ENCODE measurements at places on chromosomes 5 and 9.

DNA sequence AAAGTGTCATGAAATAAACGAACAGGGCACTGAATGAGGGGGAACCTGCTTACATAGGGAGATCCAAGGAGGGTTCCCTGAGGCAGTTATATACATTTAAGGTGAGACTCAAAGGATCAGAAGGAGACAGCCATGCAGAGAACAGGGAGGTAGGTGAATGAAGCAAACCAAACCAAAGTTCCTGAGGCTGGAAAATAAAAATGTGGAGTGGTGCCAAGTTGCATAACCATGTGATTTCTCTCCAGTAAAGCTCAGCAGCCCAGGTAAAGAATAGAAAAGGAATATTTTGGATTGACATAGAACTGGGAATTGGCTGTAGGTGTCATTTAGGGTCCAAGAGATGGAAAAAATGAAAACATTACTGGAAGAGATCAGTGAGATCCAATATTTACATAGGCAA is 110.7 kb downstream of the CAAP1 start:
- DNase-seq: peak; percentile 24

DNA sequence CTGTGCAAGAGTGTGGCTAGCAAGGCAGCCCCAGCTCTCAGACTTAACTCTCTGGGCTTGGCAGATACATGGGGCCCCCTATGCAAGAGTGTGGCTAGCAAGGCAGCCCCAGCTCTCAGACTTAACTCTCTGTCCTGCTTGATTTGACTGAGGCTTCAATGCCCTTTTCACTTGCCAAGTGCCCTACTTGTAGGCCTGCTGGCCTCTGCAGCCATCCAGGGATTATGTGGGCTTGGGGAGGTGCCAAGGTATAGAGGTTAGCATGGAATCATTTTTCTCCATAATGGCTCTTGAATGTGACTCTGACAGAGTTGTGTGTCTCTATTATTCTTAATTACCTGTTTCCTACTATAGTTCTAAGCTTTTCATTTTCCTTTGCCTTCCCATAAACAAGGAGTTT is 115.5 kb upstream of the RUSC2 start:
- DNase-seq: no peak

DNA sequence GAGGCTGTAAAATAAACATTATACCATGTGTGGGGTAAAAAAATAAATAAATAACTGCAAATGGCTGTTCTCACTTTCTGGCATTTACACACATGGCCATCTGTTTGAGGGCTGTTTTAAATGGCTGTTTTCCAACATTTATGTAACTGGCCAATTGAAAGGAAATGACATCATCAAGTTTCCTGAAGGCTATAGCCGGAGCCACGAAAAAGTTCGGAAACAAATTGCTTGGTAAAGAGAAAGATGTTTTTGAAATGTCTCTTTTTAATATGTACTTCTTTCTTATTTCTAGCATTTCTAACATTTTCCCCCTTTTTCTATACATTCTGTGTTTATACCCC is 95.4 kb upstream of the DAB2 start:
- no peak for DNase-seq

DNA sequence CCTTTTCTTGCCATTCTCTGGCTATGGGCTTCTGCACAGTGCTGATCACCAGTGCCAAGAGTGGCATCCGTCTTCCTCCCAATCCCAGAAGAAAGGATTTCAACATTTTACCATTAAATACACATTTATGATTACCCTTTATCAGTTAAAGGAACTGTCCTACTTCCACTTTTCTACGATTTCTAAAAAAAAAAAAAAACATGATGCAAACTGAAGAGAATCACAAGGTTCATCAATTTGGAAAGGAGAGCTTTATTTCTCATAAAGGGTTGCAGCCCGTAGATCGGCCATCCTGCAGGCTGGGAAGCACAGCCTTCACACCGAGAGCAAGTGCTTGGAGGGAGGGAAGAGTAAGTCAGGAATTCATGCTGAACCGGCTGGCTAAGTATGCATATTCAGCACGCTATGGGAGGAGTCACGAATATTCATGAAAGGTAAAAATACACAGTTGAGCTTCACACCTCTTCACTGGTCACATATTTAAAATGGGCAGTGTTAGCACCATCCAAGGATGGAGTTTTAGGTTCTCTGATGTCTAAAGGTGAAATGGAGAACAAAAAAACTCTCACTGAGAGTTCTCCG is 52.5 kb upstream of the SEMA4D start:
- no peak for DNase-seq

GRCh38 chr5:72166070-72166979 is 59.0 kb downstream of the MAP1B start:
- peak; percentile 97 for DNase-seq

GRCh38 chr9:7534211-7534935 is 265.2 kb downstream of the DMAC1 start:
- DNase-seq: no peak

GRCh38 chr5:9405196-9405754 is 140.6 kb downstream of the SEMA5A start:
- no peak for DNase-seq

DNA sequence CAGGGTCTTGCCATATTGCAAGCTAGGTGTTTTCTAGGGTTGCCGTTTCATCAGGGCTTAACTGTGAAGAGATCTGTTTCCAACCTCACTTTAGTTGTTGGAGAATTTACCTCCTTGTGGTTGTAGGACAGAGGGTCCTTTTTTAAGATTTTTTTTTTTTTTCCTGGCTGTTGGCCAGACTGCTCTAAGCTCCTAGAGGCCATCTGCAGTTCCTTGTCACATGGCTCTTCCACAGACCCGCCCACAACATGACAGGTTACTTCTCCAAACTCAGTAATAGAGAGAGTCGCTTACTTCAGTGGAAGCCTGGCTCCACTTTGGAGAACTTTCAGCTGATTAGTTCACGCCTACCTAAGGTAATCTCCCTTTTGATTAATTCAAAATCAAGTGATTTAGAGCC is 543.7 kb downstream of the DMRTA1 start:
- no peak for DNase-seq

- DNase-seq: no peak
Measured at GRCh38 chr5:43592363-43592762, 10.6 kb upstream of the NNT start.

GRCh38 chr5:112929336-112930081 is 7.5 kb upstream of the REEP5 start:
- DNase-seq: peak; percentile 14

DNA sequence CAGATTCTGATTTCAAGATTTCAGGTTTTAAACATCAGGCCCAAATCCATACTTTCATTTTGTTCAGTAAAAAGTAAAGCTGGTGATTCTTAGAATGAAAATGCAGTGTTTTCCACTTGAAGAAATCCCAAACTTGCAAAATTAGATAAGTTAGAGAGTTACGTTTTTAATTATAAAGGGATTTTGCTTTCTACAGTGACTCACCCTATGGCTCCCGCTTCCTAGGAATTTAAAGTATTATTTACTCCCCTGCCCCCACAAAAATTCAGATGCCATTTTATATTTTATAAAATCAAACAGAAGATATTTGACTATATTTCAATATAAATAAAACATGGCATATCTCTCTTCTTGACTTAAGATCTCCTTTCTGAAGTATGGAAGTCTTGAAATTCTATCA is 402.9 kb downstream of the ZSWIM6 start:
- no peak for DNase-seq

DNA sequence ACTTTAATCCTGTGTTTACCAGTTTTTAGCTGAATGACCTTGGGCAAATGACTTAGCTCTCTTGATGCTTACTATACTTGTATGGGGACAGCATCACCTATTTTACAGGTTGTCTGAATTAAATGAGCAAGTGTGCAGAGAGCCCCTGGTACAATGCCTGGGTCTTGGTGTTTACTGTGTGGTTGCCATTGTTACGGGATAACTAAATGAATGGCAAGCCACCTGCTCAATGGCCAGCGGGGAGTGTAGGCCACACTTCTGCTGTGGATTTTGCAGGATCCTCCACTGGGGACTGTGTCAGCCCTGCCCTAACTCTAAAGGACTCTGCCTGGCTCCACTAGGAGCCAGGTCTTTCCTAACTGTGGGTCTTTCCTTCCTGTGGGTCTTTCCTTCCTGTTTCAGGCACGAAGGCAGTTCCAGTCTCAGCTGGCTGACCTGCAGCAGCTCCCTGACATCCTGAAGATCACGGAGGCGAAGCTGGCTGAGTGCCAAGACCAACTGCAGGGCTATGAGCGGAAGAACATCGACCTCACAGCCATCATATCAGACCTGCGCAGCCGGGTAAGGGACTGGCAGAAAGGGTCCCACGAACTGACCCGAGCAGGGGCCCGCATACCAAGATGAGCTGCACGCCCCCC is 10.3 kb upstream of the GLE1 start:
- no peak for DNase-seq

- DNase-seq: peak; percentile 33
Measured at GRCh38 chr5:157857816-157858526, 974 bp downstream of the CLINT1 start.

GRCh38 chr9:96148634-96149532 is 153.1 kb downstream of the HSD17B3 start:
- DNase-seq: no peak

GRCh38 chr5:117434254-117434653 is 859.6 kb upstream of the SEMA6A start:
- DNase-seq: no peak

- no peak for DNase-seq
Measured at GRCh38 chr9:136604823-136605525, 57.7 kb upstream of the EGFL7 start.

GRCh38 chr9:133958756-133959155 is 33.4 kb downstream of the VAV2 start:
- DNase-seq: peak; percentile 33

- DNase-seq: peak; percentile 74
Measured at GRCh38 chr5:32990593-32991420, 279.7 kb downstream of the NPR3 start.

GRCh38 chr5:143752165-143752850 is 59.7 kb upstream of the HMHB1 start:
- DNase-seq: no peak

DNA sequence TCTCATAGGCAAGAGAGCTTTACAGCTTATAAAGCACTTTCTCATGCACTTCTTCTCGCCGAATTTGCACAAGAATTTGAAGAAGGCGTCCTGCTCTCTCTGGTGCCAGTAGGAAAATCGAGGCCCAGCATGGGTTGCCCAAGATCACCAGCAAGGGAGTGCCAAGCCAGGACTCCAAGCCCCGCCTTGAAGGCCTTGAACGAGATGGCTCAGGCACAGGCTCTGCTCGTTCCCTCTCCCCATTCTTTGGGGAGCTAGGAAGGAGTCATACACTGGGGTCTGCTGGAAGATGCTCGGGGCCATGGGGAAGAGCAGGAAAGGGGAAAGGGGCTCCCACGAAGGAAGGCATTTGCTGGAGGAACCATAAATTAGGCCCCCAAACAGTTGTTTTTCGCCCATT is 46.7 kb downstream of the PAX5 start:
- no peak for DNase-seq

DNA sequence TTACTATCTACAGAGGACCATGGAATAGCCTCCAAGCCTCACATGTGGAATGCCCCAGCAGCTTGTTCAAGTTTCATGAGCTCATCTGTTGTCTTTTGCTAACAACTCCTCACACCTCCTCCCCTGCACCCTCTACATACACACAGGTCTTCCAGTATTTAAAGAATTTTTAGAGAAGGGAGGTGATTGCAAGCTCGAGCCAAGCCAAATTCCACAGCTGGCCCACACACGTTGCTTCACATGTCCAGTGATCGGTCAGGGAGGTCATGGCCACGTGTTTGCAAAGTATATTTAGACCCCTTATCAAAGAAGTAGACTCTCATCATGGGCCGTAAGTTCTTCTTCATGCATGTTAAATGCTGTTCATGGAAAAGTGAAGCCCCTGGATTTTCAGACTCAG is 281.7 kb downstream of the OSTF1 start:
- no peak for DNase-seq

DNA sequence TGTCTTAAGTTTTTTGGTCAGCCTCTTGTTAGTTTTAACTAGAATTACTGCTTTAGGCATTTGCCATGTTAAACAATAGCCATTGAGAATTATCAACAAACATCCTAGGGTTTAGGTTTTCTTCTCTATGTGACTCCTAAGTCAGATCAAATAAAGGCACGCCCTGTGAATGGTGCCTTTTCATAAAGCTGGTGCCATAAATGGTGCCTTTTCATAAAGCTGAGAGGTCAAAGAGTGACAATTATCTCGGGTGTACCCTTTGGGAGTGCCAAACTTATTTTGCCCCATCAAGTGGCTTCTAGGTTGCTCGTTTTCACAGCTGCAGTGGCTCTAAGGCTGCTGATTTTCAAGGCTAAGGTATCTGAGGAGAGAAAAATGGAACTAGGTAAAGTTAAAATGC is 391.6 kb downstream of the DMRTA1 start:
- DNase-seq: no peak

DNA sequence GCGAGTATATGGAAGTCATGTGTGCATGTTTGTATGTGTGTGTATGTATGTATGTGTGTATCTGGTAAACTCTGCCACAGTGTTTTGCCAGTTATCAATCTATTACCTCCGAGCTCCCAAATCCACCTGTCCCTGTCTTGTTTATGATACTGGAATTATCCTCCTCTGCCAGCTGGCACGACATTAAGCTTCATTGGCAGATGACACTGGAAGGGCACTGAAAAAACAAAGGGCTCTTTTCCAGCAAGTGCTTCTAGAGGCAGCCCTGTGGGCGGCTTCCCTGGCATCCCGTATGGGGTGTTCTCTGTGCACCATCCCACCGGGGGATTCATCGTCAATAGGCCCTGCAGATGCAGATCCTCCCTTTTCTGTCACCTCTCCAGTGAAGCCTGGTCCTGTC is 221.5 kb downstream of the MSX2 start:
- DNase-seq: no peak

- no peak for DNase-seq
Measured at GRCh38 chr5:11110128-11110527, 349.1 kb upstream of the DAP start.

DNA sequence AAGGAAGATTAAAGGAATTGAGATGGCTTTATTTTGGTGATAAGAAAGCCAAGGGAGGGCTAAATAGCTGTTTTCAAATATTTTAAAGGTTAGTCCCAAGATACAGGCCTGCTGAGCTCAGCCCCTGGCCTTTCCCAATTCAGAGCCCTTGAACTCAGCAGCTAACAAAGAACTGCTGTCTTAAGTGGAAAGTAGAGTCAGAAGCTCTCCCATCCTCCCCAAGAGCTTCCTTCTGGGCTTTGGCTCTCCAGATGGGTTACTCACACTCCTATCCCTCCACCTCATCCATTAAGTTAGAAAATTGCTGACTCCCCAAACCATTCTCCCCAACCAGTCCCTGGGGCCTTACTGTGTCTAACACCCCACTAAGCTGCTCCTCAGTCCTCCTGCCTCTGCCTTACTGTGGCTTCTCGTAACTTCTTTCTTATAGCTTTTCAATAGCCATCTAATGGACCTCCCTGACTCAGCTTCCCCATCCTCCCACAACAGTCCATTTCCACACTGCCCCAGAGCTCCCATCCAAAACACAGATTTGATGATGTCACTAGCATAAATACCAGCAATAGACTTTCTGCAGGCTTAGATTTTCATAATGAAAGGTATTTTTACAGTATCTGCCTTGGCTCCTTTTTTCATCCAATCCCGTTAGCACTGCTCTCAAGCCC is 239.1 kb downstream of the ENC1 start:
- DNase-seq: no peak

DNA sequence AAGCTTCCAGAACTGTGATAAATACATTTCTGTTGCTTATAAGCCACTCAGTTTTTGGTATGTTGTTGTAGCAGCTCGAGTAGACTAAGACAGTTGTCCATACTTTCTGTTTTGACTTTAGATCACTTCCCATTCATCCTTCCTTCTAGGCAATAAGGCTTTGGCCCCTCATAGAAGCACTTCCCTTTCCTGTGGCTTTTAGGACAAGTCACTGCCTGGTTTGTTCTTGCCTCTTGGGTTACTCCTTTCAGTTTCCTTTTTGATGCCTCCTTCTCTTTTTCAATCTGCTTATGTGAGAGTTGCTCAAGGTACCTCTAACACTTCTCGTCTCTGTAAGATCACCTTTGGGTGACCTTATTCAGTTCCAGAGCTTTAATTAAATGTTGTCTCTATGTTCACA is 72.4 kb upstream of the NTRK2 start:
- no peak for DNase-seq
